ENCODE measurements at places on chromosomes 2 and 18. TPM values are rescaled to one million over a fixed set of nuclear protein-coding genes. Genes with fewer than 3 reads are reported as not detected.
A peak's percentile ranks its signal among the peaks of the same experiment; 100 is the strongest.

- H3K27me3 ChIP-seq, result no peaks in the 10 kb centered on the region
- H3K4me3 ChIP-seq, result no peak overlapping the region
- no peaks in the 10 kb centered on the region for H3K4me1 ChIP-seq
- no peak overlapping the region for H3K27ac ChIP-seq
These were observed 1079.9 kb upstream of the PIK3C3 start for GRCh38 chr18:40875101-40875615.

DNA sequence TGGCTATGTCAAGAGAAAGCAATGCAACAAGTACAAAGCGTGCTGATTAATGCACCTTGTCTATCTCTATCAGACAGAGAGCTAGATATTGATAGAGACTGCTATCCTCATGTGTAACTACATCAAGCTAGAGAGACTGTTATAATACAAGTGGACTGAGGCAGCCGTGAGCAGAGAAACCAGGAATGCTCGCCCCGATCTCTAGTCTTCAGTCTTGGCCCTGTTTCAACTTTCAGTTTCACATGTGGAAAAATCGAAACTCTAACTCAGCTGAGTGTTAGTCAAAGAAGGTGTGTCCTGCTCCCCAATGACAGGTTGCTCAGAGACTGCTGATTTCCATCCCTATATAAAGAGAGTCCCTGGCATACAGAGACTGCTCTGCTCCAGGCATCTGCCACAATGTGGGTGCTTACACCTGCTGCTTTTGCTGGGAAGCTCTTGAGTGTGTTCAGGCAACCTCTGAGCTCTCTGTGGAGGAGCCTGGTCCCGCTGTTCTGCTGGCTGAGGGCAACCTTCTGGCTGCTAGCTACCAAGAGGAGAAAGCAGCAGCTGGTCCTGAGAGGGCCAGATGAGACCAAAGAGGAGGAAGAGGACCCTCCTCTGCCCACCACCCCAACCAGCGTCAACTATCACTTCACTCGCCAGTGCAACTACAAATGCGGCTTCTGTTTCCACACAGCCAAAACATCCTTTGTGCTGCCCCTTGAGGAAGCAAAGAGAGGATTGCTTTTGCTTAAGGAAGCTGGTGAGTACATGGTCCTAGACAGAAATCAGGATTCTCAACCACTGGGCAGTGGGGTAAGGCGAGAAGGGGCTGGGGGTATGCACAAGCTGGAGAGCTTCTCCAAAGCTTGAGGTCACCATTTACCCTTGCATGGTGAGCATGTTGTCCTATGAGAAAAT is at the start of gene RSAD2:
TSS of gene RSAD2 (plus strand) at position 376 of the 903 bp plus-strand sequence. CDS start at position 400, 24 bp downstream.
- DNase-seq, result peak; percentile 38
- peak within 1 kb of the TSS; percentile 73 for H3K27ac ChIP-seq
- H3K27me3 ChIP-seq, result no peaks in the 10 kb centered on the region
- no peaks in the 10 kb centered on the region for H3K36me3 ChIP-seq
- H3K4me3 ChIP-seq, result peak within 1 kb of the TSS; percentile 50

GRCh38 chr2:45328264-45328870 is 282.7 kb downstream of the SRBD1 start:
- no peaks in the 10 kb centered on the region for H3K4me1 ChIP-seq
- no peak overlapping the region for H3K4me3 ChIP-seq
- no peak overlapping the region for H3K27ac ChIP-seq
- H3K36me3 ChIP-seq, result no peaks in the 10 kb centered on the region

- no peak overlapping the region for H3K27ac ChIP-seq
- no peak for DNase-seq
- no peaks in the 10 kb centered on the region for H3K27me3 ChIP-seq
- H3K36me3 ChIP-seq, result no peaks in the 10 kb centered on the region
- H3K4me3 ChIP-seq, result no peak overlapping the region
These were observed 47.1 kb downstream of the KCMF1 start for GRCh38 chr2:85018049-85018447.

DNA sequence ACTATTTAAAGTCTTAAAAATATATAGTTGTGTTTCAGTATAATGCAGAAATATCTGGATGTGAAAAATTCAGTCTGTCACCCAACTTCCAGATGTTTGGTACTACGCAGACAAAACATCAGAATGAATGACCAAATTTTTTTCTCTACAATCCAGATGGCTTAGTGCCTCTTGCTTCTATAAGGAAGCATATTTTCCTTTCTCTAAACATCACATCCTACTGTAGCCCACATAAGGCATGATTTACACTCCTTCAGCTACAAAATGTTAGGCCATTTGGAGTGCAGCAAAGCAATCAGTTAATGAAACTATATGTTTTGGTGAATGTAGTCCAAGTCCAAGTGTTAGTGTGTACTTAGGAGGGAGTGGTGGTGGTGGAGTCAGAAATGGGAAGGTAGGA is 162.9 kb upstream of the SIX2 start:
- H3K27ac ChIP-seq, result no peak overlapping the region
- H3K4me1 ChIP-seq, result peaks cover 4% of the 10 kb centered on the region
- DNase-seq, result no peak
- no peaks in the 10 kb centered on the region for H3K27me3 ChIP-seq

GRCh38 chr2:29117636-29118303 is 2.6 kb downstream of the CLIP4 start:
- no peak overlapping the region for H3K4me3 ChIP-seq
- no peaks in the 10 kb centered on the region for H3K27me3 ChIP-seq
- DNase-seq, result no peak
- no peaks in the 10 kb centered on the region for H3K36me3 ChIP-seq
- H3K4me1 ChIP-seq, result peaks cover 4% of the 10 kb centered on the region
- H3K27ac ChIP-seq, result no peak overlapping the region

DNA sequence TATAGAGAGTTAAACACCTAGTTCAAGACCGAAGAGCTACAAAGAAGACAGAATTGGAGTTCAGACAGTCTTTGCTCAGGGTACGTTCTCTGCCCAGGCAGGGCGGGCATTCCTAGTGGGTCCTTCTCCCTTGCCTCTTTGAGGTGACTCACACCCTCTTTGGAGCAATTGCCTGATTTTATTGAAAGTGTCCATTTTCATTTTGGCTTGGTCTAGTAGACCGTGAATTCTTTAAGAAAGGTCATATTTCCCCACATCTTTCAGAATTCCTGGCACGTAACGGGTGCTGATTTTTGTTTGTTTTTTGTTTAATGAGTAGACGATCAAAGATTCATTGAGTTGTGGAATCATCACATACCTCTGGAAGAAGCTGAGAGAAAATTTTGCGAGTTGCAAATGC is 871.5 kb downstream of the RNF144A start:
- H3K36me3 ChIP-seq, result no peaks in the 10 kb centered on the region
- H3K27me3 ChIP-seq, result no peaks in the 10 kb centered on the region
- H3K27ac ChIP-seq, result no peak overlapping the region
- no peak overlapping the region for H3K4me3 ChIP-seq
- no peaks in the 10 kb centered on the region for H3K4me1 ChIP-seq

GRCh38 chr2:186307871-186308270 is 178.2 kb upstream of the ZC3H15 start:
- no peaks in the 10 kb centered on the region for H3K27me3 ChIP-seq
- H3K36me3 ChIP-seq, result no peaks in the 10 kb centered on the region
- H3K4me1 ChIP-seq, result no peaks in the 10 kb centered on the region
- H3K4me3 ChIP-seq, result no peak overlapping the region
- H3K27ac ChIP-seq, result no peak overlapping the region

GRCh38 chr2:200693836-200694470 is 108.1 kb downstream of the AOX1 start:
- no peak overlapping the region for H3K27ac ChIP-seq
- H3K4me3 ChIP-seq, result no peak overlapping the region
- H3K4me1 ChIP-seq, result no peaks in the 10 kb centered on the region
- no peaks in the 10 kb centered on the region for H3K27me3 ChIP-seq
- no peak for DNase-seq
- no peaks in the 10 kb centered on the region for H3K36me3 ChIP-seq

GPAT2 gene
- 6.1 TPM for total RNA-seq

CASP10 gene
- 3.8 TPM for total RNA-seq

EMILIN2 gene
- 38.4 TPM for total RNA-seq

SP9 gene
- not detected for total RNA-seq

Measured in ovary (tissue), 10 donors.